ENCODE measurements at places on chromosomes 7 and 10. TPM values are rescaled to one million over a fixed set of nuclear protein-coding genes. Genes with fewer than 3 reads are reported as not detected.

The SH2B2 gene
- 5.5 TPM for total RNA-seq

The CRYGN gene
- total RNA-seq = not detected

The RSU1 gene
- total RNA-seq = 94.9 TPM

The C7orf33 gene
- total RNA-seq = not detected

The FKBP14 gene
- total RNA-seq = 26.2 TPM

The SYT15B gene
- under 0.01 TPM for total RNA-seq

The EZH2 gene
- total RNA-seq = 17.3 TPM

The EXOC6 gene
- total RNA-seq = 16.3 TPM

The PLAU gene
- 0.69 TPM for total RNA-seq

The FOXL3 gene
- not detected for total RNA-seq

The AKR1D1 gene
- not detected for total RNA-seq

The COMTD1 gene
- total RNA-seq = 11.6 TPM

The OR13A1 gene
- total RNA-seq = not detected

The FGFR2 gene
- not detected for total RNA-seq

The KIAA1549 gene
- 2.2 TPM for total RNA-seq
